GM12891 (cell line): ENCODE measurements at places on chromosomes 6 and 20.

GRCh38 chr20:40806929-40807820, 118.1 kb upstream of the MAFB start:
- DNase-seq, result no peak

- DNase-seq, result no peak
Measured at GRCh38 chr6:99530627-99531026, 15.4 kb upstream of the USP45 start.

GRCh38 chr6:16258709-16259075, 20.3 kb downstream of the GMPR start:
- no peak for DNase-seq

GRCh38 chr20:60513141-60513540, 554.9 kb downstream of the CDH26 start:
- DNase-seq, result no peak

GRCh38 chr6:20375436-20375835, 26.2 kb upstream of the E2F3 start:
- DNase-seq, result no peak

DNA sequence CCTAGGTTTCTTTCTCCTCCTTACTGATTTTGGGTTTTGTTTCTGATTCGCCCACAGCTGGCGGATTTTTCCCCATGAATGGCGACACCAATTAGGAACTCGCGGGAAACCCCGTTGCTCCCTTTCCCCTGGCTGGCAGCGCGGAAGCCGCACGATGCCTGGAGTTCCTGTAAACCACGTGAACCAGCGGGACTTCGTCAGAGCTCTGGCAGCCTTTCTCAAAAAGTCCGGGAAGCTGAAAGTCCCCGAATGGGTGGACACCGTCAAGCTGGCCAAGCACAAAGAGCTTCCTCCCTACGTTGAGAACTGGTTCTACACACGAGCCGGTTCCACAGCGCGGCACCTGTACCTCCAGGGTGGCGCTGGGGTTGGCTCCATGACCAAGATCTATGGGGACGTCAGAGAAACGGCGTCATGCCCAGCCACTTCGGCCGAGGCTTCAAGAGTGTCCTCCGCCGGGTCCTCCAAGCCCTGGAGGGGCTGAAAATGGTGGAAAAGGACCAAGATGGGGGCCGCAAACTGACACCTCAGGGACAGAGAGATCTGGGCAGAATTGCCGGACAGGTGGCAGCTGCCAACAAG, 3.2 kb upstream of the SEC23B start:
- no peak for DNase-seq

DNA sequence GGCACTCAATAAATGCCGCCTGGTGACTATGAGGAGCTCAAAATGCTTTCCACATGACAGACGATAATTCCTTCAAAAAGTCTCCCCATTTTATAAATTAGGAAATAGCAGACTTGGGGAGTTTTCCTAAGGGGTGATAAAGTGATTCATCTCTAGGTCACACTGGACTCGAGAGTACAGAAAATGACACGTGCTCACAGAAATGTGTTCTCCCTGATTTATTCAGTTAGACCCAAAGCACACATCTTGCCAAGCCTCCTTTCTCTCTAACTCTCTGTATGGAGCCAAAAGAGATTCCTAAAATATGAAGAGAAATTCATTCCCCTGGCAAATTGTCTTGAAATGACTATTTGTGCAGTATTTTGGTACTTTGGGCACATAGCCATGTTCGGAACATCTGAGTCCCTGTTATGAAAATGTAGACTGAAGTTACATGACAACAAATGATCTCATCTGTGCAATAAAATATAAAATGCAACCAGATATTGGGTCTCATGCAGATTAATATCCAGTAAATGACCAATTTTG, 381.1 kb downstream of the TFAP2B start:
- no peak for DNase-seq

- no peak for DNase-seq
Measured at GRCh38 chr6:42137194-42137753, 5.1 kb downstream of the C6orf132 start.

DNA sequence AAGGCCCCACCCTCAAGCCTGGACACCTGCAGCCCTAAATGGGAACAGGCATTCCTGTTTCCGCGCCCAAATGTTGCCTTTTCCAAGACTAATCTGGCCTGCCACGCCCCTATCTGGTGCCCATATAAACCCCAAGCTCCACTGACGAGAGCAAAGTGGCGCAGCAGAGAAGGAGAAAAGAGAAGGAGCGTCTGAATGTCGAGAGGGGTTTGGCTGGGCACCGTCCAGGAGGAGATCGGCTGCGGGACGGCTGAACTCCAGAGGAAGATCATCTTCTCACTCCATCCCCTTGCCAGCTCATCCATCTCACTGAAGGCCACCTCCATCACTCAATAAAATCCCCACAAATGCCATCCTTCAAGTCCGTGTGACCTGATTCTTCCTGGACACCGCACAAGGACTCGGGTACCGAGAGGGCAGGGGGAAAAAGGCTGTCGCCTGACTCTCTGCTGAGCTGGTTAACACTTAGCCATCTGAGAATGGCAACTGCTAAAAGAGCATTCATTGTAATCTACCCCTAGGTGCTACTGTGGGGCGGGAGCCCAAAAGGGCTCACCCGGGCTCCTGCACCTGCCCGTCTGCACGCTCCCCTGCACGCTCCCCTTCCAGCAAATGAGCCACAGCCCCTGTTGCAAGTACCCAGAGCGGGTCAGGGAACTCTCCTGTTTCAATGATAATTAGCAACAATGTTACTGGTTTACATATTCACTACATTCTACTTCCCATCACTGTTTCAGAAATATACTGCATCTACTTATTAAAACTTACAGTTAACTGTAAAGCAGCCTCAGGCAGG, 23.5 kb downstream of the TAF4 start:
- no peak for DNase-seq

DNA sequence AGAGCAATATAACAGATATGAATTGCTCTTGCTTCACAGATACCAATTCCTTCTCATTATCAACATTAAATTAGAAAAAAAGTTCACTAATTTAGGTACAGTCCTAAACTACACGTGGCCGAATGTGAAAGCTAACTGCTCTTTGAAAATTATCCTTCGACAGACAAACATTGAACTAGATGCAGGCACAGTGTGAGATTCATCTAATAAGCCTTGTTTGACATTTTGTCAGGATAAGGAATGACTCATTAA, 1.1 kb downstream of the FAM184A start:
- DNase-seq, result no peak

DNA sequence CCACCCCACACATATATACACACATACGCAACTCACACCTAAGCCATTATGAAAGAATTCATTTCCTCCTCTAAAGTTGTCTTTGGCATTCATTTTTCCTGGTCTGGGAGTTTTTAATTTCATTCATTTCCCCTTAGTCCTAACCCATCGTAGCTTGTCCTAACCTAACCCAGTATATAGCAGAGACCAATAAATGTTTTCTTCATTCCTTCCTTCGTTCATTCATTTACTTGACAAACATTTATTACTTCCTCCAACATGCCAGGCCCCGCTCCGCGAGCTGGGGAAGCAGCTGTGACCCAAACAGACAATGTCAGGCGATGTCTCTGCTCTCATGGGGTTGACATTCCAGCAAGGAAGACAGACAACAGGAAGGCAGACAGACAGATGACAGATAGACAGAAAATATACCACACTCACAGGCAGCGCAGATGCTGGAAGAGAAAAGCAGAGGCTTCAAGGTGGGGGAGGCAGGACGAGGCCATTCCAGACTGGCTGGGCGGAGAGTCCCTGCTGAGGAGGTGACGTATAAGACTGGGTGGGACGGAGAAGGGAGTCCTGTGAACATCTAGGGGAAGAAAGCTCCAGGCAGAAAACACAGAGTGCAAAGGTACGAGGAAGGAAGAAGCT, 33.7 kb upstream of the SIRPA start:
- DNase-seq, result no peak

GRCh38 chr20:60715172-60715571, 536.9 kb upstream of the CDH4 start:
- no peak for DNase-seq

GRCh38 chr6:17899491-17899890, 87.9 kb downstream of the KIF13A start:
- DNase-seq, result no peak

GRCh38 chr20:32971703-32972161, 32.5 kb downstream of the SUN5 start:
- no peak for DNase-seq

- no peak for DNase-seq
Measured at GRCh38 chr6:169420912-169421543, 167.4 kb upstream of the THBS2 start.

DNA sequence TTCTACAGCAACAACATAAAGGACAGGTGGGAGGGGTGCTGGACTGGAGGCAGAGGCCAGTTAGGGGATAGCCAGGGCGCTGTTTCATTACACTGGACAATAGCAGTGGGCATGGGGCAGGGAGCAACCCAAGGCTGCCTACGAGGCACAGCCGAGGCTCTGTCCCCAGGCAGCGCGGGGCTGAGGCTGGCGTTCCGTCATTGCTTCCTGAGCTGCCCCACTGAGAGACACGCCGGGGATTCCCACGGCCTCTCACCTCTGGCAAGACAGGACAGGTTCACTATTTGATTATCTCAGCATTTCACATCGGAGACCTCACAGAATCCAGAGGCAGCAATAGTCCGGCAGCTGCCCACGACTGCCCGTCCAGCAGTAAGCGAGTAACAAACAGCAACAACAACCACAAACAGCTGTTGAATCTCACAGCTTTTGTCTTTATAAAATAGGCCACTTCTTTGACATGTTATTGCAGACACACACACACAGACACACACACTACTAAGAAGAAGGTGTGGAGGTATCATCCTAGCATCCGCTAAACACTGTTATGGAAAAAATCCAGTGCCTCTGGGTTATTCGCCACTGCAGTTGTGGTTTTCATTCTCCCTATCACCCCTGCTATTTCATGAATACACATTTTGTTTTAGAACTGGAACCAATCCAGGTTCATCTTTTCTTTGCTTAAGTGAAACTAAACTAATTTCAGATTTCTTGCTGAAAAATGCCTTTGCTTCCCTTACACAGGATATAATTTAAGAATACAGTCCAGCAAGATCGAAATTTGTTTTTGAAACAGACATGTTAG, 19.5 kb downstream of the KIF25 start:
- DNase-seq, result no peak

DNA sequence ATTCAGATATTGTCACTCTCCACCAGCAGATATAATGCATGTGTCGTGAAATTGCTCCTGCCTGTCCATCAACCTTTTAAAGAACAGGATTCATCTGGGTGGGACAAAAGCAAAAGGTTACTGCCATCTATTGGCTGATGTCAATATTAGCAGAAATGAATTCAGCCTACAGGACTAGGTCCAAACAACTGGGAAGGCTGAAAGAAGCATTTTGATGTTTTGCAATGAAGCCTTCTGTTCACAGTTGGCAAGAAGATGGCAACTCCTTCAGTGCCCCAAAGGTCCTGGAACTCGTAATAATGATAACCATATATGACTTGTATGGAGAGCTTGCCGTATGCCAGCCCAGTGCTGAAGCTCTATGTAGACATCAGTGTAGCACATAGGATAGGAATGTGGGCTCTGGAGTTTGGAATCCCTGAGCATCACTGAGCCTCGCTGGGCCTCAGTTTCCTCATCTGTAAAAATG, 7.5 kb downstream of the BCAS1 start:
- DNase-seq, result no peak

DNA sequence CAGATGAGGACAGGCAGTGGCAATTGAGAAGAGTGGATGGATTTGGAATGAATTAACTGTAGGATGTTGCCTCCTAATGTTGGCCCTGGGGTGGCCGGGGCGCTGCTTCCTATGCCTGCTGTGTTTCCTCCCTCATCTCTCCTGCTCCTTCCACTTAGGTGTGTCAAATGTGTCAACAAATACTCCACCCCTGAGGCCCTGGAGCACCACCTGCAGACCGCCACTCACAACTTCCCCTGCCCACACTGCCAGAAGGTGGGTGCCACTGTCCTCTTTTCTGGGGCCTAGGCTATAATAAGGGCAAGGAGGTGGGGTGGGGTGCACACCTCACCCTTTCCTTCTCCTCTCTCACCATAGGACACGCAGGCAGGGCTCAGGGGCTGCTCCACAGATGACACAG, 30.0 kb upstream of the CHMP4B start:
- no peak for DNase-seq

- no peak for DNase-seq
Measured at GRCh38 chr20:59828125-59829053, 105.0 kb downstream of the SYCP2 start.
